Natural killer cell treated with Interleukin-12 subunit alpha and Interleukin-12 subunit beta and Interleukin-15 and Interleukin-18, amount 100 ng/mL, for 72 hours (primary cell): ENCODE measurements at places on chromosomes 4 and X.
A peak's percentile ranks its signal among the peaks of the same experiment; 100 is the strongest.

DNA sequence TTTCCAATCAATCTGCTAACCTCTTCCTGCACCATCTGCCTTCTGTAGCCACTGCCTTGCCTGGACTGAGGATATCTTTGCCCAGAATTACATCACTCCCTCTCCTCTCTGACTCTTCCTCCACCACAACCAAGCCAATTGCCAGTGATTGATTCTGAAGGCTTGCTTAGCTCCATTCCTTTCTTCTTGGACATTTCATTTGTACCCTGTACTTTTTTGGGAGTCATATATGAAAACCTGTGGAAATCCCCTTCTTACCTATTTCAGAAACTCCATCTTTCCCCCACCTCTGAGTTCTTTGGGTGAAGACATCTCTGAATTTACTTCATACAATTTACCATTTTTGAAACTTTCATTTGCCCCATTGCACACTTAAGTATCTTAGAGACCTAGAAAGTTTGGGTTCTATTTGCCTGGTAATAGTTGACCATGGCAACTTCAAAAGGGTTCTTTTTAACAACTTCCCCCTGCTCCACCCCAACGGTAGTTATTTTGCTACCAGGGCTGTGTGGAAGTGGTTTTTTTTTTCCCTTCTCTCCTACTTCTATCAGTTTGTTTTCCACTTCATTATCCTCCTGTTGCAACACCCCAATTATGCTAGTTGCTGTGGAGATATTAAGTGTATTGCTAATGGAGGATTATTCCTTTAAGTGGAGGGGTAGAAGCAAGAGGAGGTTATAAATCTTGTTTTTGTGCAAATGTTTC is 14.3 kb downstream of the SGMS2 start:
- DNase-seq: no peak

- no peak for DNase-seq
Measured at GRCh38 chr4:37549041-37549440, 137.1 kb downstream of the RELL1 start.

GRCh38 chrX:38879631-38880220 is 78.5 kb downstream of the MID1IP1 start:
- no peak for DNase-seq

DNA sequence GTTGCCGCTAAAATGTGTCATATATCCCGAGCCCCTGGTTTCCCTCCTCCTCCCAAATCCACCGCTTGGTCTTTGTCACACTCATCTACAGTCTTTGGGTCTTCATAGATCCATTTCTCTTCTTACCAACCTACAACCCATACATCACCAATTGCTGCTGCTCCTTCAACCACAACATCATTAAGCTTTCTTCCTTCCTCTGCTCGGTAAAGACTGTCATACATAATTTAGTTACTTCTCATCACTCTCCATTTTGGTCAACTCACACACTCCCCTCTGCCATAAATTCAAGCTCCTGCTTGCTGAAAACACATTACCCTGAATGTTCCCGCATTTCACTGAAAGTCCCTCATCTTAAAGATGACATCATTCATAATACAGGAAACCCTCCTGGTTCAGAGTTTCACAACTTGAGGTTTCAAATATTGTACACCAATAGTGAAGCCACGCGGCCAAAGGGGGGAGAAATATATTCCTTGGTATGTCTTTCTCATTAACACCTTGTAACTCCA is 1.7 kb upstream of the DCTD start:
- DNase-seq: peak; percentile 79

DNA sequence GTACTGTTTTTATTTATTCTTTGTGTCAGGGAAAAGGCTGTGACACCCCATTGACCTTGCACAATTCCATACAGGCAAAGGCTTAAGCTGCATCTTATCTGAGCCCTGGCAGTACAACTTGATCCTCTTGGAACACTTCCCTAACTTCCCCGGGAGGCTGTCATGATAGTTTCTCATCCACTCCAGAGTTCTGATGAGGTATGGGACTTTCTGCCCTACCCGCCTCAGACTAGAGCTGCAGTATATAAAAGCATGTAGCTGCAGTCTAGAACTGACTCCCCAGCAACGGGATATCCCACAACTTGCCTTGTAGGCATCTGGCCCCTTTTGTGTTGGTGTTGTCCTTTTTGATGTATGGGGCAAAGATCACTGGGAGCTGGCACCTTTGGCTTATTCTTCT is 72.7 kb downstream of the FNIP2 start:
- DNase-seq: no peak

- DNase-seq: no peak
Measured at GRCh38 chrX:123450222-123450621, 266.1 kb downstream of the GRIA3 start.

GRCh38 chrX:101097546-101098453 is at the start of gene CENPI:
Gene CENPI, plus strand, starts transcription at chrX:101098204. Its CDS starts 2,867 bp downstream, at chrX:101101071.
- DNase-seq: peak; percentile 95

- no peak for DNase-seq
Measured at GRCh38 chr4:7348946-7349900, 85.5 kb downstream of the PSAPL1 start.
